ENCODE measurements at places on chromosomes 6 and 20. TPM values are rescaled to one million over a fixed set of nuclear protein-coding genes. Genes with fewer than 3 reads are reported as not detected.
A peak's percentile ranks its signal among the peaks of the same experiment; 100 is the strongest.

The PRSS16 gene
- 4.3 TPM for total RNA-seq

The GABRR2 gene
- not detected for total RNA-seq

- DNase-seq = no peak
Measured at GRCh38 chr20:13838664-13839063, 53.8 kb downstream of the NDUFAF5 start.

- no peak for DNase-seq
Measured at GRCh38 chr6:138528956-138529355, 29.7 kb upstream of the NHSL1 start.

- peak; percentile 21 for DNase-seq
Measured at GRCh38 chr6:114432400-114432799, 89.6 kb upstream of the HS3ST5 start.

- DNase-seq = no peak
Measured at GRCh38 chr6:113944701-113945100, 26.2 kb downstream of the HDAC2 start.

The BMP7 gene
- 11.2 TPM for total RNA-seq

GRCh38 chr6:143236151-143236798 is 175.6 kb downstream of the AIG1 start:
- DNase-seq = no peak

GRCh38 chr6:45297320-45297719 is 30.8 kb upstream of the RUNX2 start:
- DNase-seq = no peak

The NR2E1 gene
- 0.25 TPM for total RNA-seq

The SDHAF4 gene
- total RNA-seq = 56.4 TPM

The PLCB4 gene
- total RNA-seq = 20.6 TPM

The KIF13A gene
- 29.0 TPM for total RNA-seq

- DNase-seq = no peak
Measured at GRCh38 chr6:137581019-137581707, 87.0 kb upstream of the OLIG3 start.

The CTAGE9 gene
- not detected for total RNA-seq

The TP53INP2 gene
- 1.1 TPM for total RNA-seq
